ENCODE measurements at places on chromosomes 5 and 9.

GRCh38 chr5:15522187-15522520, 22.2 kb downstream of the FBXL7 start:
- no peak for DNase-seq

- no peak for DNase-seq
Measured at GRCh38 chr5:107272509-107272908, 398.2 kb downstream of the EFNA5 start.

DNA sequence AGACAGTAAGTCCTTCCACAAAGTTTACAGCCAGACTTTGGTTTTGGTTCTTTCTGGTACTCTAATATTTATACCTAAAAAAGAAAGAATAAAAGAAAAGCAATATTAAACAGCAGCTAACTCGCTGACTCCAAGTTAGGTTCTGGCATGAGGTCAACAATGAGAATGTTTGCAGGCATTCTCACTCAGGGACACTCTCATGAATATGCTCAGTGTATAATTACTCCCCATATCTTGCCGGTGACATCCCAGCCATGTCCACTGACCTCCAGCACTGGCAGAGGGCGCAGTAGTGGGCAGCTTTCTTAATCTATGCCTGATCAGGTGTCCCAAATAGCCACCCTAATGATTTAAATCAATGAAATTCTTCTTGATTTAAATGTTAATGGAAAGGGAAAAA, 151.5 kb downstream of the BNC2 start:
- DNase-seq, result no peak

DNA sequence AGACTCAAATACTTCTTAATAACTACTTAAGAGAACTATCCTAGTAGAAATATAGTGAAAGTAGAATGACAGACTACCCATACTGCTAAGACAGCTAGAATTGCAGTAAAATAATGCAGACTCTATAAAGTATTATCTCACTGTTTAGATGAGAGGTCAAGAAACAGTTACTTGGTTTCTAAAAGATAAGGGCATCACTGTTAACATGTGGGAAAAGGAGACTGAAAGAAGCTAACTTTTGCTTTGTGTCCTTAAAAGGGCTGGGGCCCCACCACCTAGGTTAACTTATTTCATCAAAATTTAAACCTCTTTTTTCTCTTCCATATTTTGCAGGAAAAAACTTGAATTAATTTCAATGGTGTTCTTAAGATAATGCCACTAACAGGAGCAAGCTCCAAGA, 204.3 kb downstream of the CNTLN start:
- no peak for DNase-seq

DNA sequence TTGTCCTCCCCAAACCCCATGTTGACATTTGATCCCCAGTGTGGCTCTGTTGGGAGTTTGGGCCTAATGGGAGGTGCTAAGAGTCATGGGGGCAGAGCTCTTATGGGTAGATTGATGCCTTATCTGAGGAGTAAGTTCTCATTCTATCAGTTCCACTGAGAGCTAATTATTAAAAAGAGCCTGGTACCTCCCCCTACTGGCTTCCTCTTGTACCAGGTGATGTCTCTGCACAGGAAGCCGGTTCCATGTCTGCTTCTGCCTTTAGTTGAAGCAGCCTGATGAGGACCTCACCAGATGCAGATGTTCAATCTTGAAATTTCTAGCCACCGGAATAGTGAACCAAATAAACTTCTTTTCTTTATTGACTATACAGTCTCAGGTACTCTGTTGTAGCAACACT, 10.8 kb downstream of the GABRB2 start:
- no peak for DNase-seq

DNA sequence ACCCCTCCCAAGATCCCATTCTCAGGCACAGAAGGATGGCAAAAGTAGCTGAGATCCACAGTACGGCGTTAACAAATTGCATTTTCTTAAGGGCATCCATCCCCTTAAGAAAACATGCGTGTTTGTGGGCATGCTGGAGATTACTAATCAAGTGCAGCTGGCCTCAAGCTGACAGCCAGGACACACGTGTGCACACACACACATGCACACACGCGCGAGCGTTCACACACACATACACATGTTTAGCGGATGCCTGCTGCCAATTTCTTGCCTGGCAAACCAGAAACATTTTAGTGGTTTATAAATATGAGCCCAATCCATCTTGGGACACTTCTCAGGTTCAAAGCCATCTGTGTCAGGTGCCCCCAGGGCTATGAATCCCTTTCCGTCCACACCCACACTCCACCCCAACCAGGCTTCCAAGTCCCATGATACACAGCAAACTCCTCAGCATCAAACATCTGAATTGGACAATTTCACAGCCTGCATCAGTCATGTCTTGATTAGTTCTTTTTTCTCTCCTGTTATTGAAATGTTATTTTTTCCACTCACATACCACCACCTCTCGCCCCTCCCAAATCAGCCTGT, 23.5 kb upstream of the SMIM23 start:
- DNase-seq, result no peak

- peak; percentile 59 for DNase-seq
Measured at GRCh38 chr9:92138157-92138959, 23.1 kb upstream of the SPTLC1 start.

DNA sequence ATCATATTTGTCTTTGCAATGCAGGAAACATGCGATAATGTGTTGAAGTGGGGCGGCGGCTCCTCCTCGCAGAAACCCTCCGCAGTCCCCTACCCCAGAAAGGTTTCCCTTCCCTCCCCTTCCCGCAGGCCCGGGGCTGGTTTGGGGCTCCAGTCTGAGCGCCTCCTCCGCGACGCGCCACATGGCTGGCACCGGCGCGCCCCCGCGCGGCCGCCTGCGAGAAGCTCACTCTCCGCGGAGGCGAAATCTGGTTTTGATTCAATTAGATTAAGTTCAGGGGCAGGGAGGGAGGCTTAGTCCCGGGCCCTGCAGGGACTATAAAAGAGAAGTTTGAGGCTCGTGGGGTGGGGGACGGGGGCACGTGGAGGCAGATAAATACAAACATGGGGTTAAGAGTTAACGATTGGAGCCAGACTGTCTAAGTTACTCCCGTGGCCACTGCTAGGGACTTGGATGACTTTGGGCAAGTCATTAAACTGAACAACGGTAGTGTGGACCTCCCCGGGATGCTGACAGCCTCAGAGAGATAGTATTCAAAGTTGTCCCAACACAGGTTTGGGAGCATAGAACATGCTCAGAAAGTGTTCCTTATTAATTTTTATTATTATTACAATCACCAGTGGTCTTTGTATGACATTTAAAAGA, 69.4 kb downstream of the MSX2 start:
- peak; percentile 17 for DNase-seq

GRCh38 chr5:59829386-59829785, 64.1 kb downstream of the PDE4D start:
- DNase-seq, result no peak

- DNase-seq, result no peak
Measured at GRCh38 chr5:147406636-147407035, 103.2 kb downstream of the DPYSL3 start.

DNA sequence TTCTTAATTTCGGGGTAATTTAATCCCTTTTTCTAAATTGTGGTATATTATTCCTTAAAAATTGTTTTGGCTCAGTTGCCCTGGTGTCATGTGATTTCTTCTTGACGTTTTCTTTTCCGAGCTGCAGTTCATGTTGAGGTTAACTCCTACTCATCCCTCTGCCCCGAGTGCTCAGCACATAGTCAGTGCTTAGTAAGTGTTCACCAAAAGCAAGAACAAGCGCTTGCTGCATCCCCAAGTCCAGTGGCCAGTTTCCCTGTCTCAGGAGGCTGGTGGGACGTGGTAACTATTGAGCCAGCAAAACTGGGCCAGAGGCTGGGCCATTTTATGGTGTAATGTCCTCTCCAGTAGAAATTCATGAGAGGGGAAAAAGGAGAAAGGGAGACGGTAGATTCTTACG, 23.3 kb downstream of the TRIO start:
- DNase-seq, result no peak

- no peak for DNase-seq
Measured at GRCh38 chr9:120315154-120315553, 264.8 kb downstream of the CDK5RAP2 start.

- DNase-seq, result no peak
Measured at GRCh38 chr5:81626524-81626923, 124.4 kb downstream of the SSBP2 start.

DNA sequence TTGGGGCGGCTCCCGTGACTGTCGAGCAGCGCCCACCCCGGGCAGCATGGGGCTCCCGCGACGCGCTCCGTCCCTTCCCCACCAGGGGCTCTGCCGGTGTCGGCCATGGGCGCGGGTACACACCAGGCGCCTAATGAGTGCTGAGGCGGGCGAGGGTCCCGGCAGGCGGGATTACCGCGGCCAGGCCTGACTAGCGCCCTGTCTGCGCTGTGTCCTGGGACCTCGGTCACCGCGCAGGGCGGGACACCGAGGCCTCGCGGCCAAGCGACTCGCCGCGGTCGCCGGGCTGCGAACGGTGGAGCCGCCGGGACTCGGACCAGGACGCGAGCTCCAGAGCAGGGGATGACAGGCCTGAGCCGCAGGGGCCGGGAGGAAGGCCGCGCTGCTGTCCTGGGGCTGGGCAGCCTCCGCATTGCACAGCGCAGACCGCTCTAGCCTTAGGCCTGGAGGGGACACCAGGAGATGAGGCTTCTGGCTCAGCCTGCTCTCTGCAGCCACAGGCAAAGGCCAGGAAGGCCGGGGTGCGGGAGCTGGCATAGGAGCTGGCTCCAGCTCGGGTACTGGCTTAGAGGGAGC, 14.1 kb downstream of the LCN10 start:
- DNase-seq, result no peak

DNA sequence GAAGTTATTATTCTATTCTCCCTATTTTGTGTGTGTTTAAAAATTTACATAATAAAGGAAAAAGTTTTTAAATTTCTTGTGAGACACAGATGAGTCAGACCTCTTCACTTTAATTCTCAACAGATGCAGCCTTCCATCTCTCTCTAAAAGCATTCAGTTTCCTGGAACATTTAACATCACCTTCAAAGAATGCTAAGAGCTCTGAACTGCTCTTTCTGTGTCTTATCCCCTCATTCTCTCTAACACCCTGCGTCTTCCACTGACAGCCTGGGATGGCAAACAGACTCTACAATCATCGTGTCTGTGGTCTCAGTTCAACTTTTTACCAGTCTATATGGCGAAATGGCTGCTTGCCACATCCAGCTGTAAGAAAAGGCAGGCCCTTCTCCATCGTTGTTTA, 173.0 kb downstream of the HINT1 start:
- no peak for DNase-seq

GRCh38 chr9:89488131-89488530, 9.8 kb downstream of the SEMA4D start:
- no peak for DNase-seq

GRCh38 chr5:57414857-57415256, 67.8 kb downstream of the ACTBL2 start:
- no peak for DNase-seq

- DNase-seq, result no peak
Measured at GRCh38 chr9:16593746-16594145, 276.7 kb downstream of the BNC2 start.

DNA sequence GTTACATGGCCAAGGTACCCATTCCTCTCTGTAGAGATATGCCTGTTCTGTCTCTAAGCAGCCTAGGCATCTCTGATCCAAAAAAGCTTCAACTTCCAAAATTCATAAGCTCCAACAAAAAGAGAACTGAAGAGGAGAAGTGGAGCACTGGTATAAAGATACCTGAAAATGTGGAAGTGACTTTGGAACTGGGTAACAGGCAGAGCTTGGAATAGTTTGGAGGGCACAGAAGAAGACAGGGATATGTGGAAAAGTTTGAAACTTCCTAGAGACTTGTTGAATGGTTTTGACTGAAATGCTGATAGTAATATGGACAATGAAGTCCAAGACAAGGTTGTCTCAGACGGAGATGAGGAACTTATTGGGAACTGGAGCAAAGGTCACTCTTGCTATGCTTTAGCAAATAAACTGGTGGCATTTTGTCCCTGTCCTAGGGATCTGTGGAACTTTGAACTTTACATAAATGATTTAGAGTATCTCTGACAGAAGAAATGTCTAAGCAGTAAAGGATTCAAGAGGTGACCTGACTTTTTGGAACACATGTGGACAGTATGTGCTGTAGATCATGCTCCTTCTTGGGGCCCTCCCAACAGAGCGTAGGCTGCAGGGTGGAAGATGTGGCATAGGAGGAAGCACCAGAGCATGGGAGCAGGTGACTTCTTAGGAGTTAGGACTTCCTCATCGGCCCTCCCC, 162.2 kb upstream of the TRIM32 start:
- DNase-seq, result no peak

DNA sequence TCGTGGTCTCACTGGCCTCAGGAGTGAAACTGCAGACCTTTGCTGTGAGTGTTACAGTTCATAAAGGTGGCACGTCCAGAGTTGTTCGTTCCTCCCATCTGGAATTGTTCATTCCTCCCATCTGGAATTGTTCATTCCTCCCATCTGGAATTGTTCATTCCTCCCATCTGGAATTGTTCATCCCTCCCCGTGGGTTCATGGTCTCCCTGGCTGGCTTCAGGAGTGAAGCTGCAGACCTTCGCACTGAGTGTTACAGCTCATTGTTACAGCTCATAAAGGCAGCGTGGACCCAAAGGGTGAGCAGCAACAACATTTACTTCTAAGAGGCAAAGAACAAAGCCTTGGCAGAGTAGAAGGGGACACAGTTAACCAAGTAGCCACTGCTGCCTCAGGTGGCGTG, 69.1 kb downstream of the GCNT1 start:
- no peak for DNase-seq

GRCh38 chr5:14593326-14594021, 11.9 kb downstream of the OTULINL start:
- DNase-seq, result peak; percentile 44

DNA sequence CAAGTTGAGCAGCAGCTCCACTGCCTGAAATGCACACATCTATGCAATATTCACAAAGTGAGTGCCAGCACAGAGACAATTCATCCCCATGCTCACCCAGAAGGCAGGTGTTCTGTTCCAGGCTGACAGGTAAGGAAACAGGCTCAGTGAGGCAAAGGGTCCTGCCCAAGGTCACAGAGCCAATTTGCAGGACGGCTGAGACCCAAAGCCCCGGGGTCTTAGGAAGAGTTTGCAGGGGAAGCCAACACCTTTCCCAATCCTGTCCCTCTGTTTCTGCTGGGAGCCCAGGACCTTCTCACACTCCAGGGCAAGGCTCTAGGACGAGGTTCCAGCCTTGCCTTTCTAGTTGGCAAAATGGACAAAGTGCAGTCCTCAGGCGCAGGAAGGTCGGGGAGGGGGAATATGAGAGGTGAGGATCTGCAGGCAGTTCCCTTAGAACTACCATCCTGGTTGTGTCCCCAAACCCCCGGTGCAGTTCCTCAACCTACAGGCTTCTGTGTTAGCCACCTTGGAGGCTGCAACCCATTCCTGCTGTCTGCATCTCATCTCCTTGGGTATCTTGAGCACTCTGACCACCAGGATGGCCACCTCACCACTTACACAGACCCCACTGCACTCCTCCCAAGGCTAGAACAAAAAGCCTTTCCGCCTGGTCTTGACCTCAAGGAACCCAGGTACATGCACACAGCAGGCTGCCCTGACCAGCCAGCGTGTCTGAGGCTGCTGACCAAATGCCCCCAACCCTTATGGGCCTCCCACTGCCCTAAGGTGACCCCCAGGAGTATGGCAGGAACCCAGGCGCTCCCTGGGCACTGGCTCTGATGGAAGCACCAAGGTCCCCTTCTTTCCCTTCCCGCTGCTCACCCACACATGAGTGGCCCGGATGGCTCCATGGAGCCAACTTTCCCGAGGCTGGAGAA, 1.9 kb upstream of the BRD3 start:
- no peak for DNase-seq

- DNase-seq, result no peak
Measured at GRCh38 chr5:116605310-116606070, 30.9 kb upstream of the SEMA6A start.

GRCh38 chr9:34592895-34593601, 3.5 kb upstream of the CNTFR start:
- DNase-seq, result no peak

Data from Kasumi-1 (cell line).